ENCODE measurements at places on chromosomes 12 and 14.

- DNase-seq, result no peak
Measured at GRCh38 chr12:95177201-95177768, 40.0 kb downstream of the FGD6 start.

DNA sequence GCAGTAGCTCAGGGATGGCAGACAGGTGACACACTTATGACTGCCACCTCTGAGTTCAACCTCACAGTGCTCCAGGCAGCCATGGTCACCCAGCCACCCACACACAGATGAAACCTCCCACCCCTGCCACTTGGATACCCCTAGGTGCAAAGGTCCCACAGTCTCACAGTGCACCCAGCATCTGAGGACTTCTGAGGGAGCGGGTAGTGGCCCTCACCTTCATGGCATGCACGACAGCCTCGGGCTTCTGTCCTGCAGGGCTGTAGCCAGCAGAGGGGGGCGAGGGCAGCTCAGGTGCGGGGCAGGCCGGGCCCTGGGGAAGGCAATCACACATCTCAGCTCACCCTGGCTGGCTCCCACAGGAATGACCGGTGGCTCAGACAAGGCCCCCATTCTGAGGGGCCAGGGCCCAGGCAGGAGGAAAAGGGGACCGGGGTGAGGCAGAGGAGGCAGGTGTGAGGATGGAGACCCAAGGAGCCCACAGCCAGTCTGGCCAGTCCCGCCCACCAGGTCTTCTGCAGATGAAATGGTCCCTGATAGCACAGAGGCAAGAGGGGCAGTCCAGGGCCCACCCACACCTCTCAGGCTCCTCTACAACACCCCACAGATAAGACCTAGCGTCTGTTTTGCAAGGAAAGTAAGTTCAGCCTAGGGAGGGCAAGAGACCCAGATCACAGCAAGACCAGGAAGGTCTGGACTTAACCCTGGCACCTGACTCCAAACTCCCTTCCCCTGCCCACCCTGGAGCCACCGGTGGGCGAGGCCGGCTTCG, 35.8 kb downstream of the CCNK start:
- no peak for DNase-seq

DNA sequence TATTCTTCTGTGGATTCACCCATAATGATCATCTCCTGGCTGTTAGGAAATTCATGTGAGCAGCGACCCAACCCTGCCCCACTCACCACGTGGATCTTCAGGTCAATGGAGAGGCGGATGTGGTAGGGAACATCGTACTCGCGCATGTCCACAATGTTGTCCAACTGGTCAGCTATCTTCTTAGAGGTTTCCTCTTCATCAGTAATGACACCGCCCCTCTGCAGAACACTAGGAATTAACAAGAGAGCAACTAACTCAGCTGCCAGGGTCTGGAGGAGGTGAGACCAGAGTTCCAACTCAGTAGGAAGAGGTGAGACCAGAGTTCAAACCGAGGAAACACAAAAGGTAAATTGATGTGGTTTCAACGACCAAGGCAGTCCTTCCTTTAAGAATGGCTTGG, 9.7 kb downstream of the POLE start:
- DNase-seq, result no peak

DNA sequence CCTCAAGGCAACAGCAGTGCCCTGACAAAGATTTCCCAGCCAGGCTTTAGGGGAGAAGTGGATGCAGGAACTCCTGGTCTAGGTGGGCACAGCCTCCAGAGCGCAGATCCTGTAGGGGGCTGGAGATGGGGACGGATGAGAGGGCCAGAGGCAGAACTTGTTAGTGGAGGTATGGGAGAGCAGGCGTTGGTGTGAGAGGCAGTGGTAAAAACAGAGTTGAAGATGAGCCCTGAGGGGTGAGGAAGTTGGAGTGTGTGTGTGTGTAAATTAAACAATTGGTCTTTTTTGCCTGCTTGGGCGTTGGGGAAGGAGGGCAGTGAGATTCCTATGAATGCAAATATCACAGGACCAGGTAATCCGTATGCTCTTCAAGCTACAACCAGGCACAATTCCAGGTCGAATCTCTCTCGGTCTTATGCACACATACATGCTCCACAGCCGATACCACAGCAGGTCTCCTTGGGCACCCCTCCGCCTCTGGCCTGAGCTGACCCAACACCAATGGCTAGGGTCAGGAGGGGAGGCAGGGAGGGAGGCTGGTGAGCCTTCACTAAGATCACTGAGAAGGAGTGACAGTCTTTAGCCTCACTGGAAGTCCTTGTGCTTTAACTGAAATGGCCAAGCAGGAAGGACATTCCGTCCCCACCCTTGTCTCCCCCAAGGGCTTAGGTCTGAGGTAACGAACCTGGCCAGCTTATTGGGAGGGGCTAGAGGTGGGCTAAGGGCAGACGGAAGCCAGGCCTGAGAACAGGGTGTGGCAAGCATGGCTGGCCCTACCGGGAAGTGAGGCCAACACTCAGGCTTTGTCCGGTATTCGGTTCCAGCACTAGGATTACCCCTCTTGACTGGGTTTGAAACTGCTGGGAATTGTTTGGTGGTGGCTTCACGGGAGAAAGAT, 1.5 kb upstream of the KRT7 start:
- DNase-seq, result no peak

- DNase-seq, result no peak
Measured at GRCh38 chr12:107474099-107474498, 211.5 kb upstream of the PWP1 start.

Measured in activated CD4-positive, alpha-beta T cell treated with anti-CD3 and anti-CD28 coated beads for 4 hours (primary cell).